ENCODE measurements at places on chromosomes 4 and X.

DNA sequence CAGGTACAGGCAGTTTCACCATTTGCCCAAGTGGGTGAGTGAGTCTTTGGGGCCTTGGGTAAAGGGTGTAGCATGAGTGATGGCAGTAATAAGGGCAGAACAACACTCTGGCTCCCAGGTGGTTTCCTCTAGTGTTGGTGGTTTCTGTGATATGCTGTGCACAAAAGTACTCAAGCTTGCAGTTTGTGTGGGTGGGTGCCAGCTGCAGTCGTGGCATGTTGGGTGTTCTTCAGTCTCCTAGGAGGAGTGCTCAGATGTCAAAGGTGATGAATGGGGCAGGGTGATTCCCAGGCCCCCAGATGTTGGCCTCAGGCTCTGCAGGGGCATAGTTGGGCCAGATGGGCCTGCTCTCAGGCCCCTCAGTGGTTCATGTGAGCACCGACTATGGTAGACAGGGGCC, 166.1 kb upstream of the KLF8 start:
- no peak for DNase-seq

DNA sequence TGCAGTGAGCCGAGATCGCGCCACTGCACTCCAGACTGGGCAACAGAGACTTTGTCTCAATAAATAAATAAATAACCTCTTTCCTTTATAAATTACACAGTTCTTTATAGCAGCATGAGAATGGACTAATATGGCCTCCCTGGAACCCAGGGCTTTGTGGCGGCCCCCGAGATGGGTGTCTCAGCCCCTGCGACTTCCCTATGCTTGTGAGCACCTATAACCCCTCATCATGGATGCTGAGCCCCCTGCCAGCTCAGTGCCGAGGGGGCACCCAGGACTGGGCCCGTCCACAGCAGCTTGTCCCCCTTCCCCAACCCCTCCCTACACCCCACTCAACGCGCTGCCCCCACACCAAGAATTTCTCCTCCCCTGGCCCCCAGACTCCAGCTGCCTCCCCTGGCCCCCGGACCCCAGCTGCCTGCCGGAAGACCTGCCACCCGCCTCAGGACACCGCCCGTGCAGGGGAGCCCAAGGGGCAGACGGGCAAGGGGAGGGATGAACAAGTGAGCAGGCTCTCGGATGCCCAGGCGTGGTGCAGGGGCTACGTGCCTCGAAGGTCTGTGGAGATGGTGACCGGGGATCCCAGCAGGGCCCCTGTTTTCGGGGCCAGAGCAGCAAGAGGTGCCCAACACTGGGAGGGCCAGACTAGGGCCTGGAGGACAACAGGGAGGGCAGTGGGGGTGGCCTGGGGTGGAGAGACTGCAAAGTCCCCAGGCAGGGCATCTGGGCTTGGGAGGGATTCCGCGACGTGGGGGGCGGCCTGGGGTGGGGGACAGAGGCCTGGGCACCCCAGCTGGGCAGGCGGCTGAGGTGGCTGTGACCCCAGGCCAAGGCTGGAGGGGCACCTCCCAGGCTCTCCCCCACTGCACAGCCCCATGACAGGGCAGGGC, 74.0 kb downstream of the FAM53A start:
- no peak for DNase-seq

GRCh38 chrX:129678614-129679195, 23.9 kb upstream of the APLN start:
- DNase-seq: peak; percentile 6

DNA sequence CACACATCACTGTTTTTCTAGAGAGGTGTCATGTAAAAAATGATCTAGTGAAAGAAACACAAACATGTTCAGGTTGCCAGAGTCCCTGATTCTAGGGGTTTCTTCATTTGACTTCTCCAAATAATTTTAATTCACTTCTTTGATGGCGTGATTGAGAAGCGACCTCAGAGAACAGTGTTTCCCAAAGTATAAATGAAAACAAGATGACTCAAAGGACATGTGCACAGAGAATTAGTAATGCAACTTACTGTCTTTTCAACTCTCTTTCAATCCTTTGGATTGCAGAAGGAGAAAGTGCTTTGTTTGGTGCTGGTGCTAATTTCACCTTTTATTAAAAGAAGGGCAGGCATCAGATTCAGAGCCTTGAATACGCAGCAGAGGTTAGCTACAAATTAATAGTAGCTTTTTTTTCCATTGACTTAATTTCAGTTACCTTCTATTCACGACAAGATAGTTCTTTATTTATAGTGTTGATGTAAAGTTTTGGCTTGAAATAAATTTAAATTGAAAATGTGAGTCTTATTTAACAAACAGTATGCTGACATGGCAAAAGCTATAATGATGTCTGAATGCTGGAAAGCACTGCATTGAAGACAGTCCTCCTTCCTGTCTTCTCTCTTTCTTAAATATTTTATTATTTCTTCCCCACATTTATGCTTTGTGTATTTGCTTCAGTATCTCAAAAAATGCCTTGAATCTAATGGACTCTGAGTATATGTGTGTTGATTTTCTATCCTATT, 85.1 kb downstream of the SLC10A7 start:
- DNase-seq: no peak

DNA sequence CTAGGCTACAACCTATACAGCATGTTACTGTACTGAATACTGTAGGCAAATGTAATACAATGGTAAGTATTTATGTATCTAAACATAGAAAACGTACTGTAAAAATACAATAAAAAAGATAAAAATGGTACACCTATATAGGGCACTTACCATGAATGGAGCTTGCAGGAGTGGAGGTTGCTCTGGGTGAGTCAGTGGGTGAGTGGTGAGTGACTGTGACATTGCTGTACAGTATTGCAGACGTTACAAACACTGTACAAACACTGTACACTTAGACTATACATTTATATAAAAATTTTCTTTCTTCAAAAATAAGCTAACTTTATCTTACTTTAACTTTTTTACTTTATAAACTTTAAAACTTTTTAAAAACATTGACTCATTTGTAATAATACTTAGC, 190.3 kb upstream of the NR3C2 start:
- no peak for DNase-seq

GRCh38 chrX:72621625-72622485, 49.2 kb upstream of the HDAC8 start:
- DNase-seq: no peak

GRCh38 chr4:122129061-122129460, 23.1 kb upstream of the BLTP1 start:
- DNase-seq: no peak

GRCh38 chrX:37955273-37955672, 51.1 kb upstream of the SYTL5 start:
- DNase-seq: no peak

- no peak for DNase-seq
Observed at GRCh38 chr4:38076153-38076669, 116.0 kb downstream of the PTTG2 start.

- no peak for DNase-seq
Observed at GRCh38 chr4:70559211-70559830, 32.7 kb upstream of the AMBN start.

DNA sequence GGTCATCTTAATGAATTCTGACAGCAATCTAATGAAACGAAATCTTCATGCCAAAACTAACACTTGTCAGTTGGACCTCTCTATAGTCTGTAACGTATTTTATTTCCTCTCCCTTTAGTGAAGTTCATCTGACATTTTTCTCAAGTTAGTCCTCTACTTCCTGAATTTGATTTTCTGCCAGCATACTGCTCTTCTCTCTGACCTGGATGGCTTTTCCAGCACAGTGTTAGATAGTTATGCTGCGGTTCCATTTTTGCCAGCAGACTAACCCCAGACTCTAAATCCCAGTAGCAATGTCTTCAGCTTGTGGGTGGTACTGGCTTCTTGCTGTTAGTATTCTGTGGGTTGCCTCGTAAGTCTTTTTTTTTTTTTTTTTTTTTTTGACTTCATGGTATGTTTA, 146.7 kb upstream of the VEGFC start:
- no peak for DNase-seq

- no peak for DNase-seq
Observed at GRCh38 chr4:109675181-109675580, 28.1 kb downstream of the CASP6 start.

- no peak for DNase-seq
Observed at GRCh38 chr4:8589336-8589735, 3.2 kb upstream of the CPZ start.

GRCh38 chrX:38652934-38653442, 91.6 kb downstream of the TSPAN7 start:
- no peak for DNase-seq

GRCh38 chr4:150164055-150164454, 85.8 kb downstream of the DCLK2 start:
- no peak for DNase-seq

DNA sequence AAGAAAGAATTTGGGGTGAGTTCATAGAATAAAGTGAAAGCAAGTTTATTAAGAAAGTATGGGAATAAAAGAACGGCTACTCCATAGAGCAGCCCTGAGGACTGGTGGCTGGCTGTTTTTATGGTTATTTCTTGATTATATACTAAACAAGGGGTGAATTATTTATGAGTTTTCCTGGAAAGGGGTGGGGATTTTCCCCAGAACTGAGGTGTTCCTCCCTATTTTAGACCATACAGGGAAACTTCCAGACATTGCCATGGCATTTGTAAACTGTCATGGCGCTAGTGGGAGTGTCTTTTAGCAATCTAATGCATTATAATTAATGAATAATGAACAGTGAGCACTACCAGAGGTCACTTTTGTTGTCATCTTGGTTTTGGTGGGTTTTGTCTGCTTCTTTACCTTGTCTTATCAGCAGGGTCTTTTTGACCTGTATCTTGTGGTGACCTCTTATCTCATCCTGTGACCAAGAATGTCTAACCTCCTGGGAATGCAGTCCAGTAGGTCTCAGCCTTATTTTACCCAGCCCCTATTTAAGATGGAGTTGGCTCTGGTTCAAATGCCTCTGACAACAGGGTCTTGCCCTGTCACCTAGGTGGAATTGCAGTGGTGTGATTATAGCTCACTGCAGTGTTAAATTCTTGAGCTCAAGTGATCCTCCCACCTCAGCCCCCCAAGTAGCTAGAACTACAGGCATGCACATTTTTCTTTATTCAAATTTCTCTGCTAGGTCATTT, 27.1 kb downstream of the RAPGEF2 start:
- no peak for DNase-seq

GRCh38 chr4:140955641-140956040, 177.6 kb downstream of the RNF150 start:
- no peak for DNase-seq

GRCh38 chr4:77818073-77818601, 1.0 kb downstream of the CNOT6L start:
- no peak for DNase-seq

GRCh38 chrX:12949205-12949926, 25.5 kb upstream of the TMSB4X start:
- DNase-seq: no peak

DNA sequence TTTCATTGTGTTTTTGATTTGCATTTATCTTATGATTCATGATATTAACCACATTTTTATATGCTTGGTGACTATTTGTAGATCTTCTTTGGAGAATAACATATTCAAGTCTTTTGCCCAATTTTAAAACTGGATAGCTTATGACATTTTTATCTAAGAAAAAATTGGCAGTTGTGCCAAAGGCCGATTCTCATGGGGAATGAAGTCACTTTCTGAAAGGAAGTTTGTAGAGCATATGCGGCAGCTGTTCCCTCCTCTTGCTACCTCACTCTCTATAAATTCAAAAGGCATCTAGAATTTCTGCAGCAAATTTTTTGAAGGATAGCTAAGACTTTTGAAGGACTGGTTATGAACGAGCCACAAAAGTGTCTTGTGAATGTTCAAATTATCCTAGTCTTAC, 2353.5 kb downstream of the ARAP2 start:
- DNase-seq: no peak

DNA sequence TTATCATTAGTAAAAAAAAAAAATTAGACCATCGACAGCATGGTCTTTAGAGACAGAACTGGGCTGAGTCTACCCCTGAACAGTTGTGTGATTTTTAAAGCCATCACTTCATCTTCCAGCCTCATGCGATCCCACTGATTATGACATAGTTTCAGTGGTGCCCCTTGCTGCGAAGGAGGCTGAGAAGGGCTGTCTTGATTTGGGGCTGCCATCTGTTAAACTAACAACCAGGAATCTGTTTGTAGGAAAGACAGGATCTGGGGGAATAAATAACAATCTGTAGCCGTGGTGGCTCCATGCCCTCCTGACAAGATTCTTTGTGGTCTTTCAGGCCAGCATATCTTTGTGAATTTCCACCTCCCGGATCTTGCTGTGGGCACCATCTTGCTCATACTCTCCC, 17.1 kb downstream of the SLC34A2 start:
- no peak for DNase-seq

- DNase-seq: no peak
Observed at GRCh38 chrX:31506928-31507327, 435.1 kb upstream of the FTHL17 start.

GRCh38 chr4:150032541-150032940, 45.7 kb upstream of the DCLK2 start:
- no peak for DNase-seq

DNA sequence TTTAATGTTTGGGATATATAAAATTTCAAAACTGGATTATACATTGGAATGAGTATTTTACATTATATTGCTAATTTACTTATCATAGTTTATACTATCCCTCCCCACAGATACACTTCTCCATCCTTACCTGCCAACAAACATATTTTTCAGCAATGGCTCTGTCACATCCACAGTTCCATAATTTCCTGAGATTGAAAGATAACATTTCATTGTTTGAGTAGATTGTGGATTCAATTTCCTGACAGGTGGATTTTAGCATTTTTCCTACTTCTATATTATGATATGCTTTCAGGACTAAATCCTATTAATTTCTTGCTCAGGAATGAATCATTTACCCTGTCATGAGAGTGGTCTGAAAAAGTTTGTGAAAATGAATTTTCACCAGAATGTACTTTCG, 115.3 kb upstream of the KLHL4 start:
- no peak for DNase-seq

GRCh38 chr4:116880625-116881024, 204.8 kb downstream of the TRAM1L1 start:
- no peak for DNase-seq

- no peak for DNase-seq
Observed at GRCh38 chr4:14827111-14827510, 175.2 kb upstream of the CPEB2 start.

GRCh38 chr4:28709891-28710290, 1849.2 kb downstream of the STIM2 start:
- no peak for DNase-seq

GRCh38 chr4:156493858-156494257, 477.7 kb downstream of the PDGFC start:
- no peak for DNase-seq

DNA sequence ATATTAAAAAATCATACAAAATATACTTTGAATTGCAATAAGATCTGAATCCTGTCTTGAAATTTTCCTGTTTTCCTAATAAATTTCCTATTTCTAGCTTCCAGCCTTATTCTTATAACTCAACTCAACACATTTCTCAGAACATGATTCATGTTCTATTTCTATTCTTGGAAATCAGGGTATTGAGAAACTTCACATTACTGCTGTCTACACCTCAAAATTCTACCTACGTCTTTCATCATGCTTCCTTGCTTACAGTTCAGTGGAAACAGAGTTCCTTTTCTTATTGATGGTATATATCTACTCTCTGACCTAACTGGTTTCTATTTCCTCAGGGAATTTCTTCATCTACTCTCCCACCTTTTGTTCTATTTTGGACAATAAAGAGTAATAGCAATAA, 2139.0 kb downstream of the ARAP2 start:
- no peak for DNase-seq

- DNase-seq: no peak
Observed at GRCh38 chrX:41921492-41922430, 1.6 kb downstream of the CASK start.

GRCh38 chr4:185134307-185134869, 8.7 kb upstream of the SLC25A4 start:
- DNase-seq: no peak
